Activated naive CD8-positive, alpha-beta T cell treated with anti-CD3 and anti-CD28 coated beads for 36 hours (primary cell): ENCODE measurements at places on chromosomes 2 and 18.

GRCh38 chr18:56112013-56112749 is 524.2 kb upstream of the TCF4 start:
- H3K36me3 ChIP-seq: no peaks in the 10 kb centered on the region
- peaks cover 6% of the 10 kb centered on the region for H3K4me1 ChIP-seq
- peak overlapping the region; percentile 71 for H3K27ac ChIP-seq
- peak; percentile 11 for DNase-seq

- peak; percentile 32 for DNase-seq
- peak overlapping the region; percentile 57 for H3K27ac ChIP-seq
- no peak overlapping the region for H3K4me3 ChIP-seq
- H3K36me3 ChIP-seq: peaks cover 38% of the 10 kb centered on the region
- H3K27me3 ChIP-seq: no peaks in the 10 kb centered on the region
Observed at GRCh38 chr2:216142540-216142939, 33.4 kb downstream of the XRCC5 start.

GRCh38 chr2:31688282-31688681 is 107.5 kb upstream of the SRD5A2 start:
- H3K27me3 ChIP-seq: peaks cover 8% of the 10 kb centered on the region
- no peak overlapping the region for H3K4me3 ChIP-seq
- peaks cover 4% of the 10 kb centered on the region for H3K36me3 ChIP-seq
- DNase-seq: no peak

DNA sequence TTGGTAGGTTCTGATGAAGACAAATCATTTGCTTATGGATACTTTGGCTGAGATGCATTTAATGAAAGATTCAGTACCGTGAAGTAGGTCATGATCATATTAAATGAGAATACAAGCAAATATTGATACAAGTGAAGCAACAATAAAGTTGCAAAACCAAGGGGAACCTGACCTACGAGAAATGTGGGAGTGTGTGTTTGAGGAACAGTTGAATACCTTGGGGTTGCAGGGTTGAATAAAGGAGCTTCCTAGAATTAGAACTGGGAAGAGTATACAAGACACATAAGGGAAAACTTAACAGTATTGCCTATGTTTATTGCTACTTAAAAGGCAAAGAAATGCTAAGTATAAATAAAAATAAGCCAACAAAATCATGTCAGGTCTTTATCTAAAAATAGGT is 702.9 kb downstream of the ERBB4 start:
- no peaks in the 10 kb centered on the region for H3K4me1 ChIP-seq
- no peaks in the 10 kb centered on the region for H3K36me3 ChIP-seq
- DNase-seq: no peak
- no peak overlapping the region for H3K4me3 ChIP-seq
- no peak overlapping the region for H3K27ac ChIP-seq

GRCh38 chr2:30959653-30960052 is 152.4 kb upstream of the CAPN13 start:
- DNase-seq: no peak
- no peak overlapping the region for H3K4me3 ChIP-seq
- H3K4me1 ChIP-seq: peaks cover 2% of the 10 kb centered on the region
- H3K27me3 ChIP-seq: no peaks in the 10 kb centered on the region

- peaks cover 15% of the 10 kb centered on the region for H3K36me3 ChIP-seq
- H3K4me1 ChIP-seq: peaks cover 29% of the 10 kb centered on the region
- no peak for DNase-seq
- no peak overlapping the region for H3K4me3 ChIP-seq
Observed at GRCh38 chr2:230680463-230681170, 32.0 kb upstream of the CAB39 start.

DNA sequence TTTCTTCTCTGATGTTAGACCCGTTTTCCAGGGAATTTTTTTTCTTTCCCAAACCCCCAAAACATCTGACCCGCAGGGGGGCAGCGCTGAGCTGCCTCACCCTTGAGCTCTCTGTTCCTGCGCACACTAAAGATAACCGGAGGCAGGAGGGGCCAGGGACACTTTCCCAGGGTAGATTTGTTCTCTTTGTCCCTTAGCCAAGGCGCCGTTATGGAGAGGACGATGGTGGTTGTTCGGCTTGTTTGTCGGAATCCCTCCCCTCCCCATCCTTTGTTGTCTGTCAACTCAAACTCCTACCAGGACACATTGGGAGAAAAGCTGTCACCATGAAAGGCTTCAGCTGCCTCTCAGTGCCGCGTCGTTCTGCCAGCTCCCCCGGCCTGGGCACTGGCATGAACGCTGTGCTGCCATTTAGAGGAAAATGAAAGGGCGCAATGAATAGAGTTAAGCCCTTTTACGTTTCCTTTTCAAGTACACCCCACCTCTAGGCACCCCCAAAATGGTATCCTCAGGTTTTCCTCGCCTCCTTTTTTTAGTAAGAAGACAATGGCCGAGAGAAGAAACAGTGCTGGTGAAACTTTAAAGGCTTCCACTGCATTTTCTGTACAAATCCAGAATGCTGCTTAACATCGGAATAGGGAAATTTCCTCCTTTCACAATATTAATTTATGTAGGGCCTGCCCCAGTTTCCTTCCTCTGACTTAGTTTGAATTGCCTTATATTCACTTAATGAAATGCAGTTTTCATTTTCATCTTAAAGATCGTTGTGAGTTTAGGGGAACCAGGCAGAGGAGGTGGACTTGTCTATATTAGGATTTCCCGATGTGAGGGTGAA is 62.1 kb downstream of the RND3 start:
- no peak overlapping the region for H3K4me3 ChIP-seq
- no peak for DNase-seq
- no peaks in the 10 kb centered on the region for H3K36me3 ChIP-seq
- H3K27me3 ChIP-seq: peaks cover 18% of the 10 kb centered on the region

- DNase-seq: no peak
- no peak overlapping the region for H3K27ac ChIP-seq
- H3K36me3 ChIP-seq: peaks cover 6% of the 10 kb centered on the region
- no peaks in the 10 kb centered on the region for H3K4me1 ChIP-seq
- H3K27me3 ChIP-seq: no peaks in the 10 kb centered on the region
Observed at GRCh38 chr2:121677855-121678254, 28.6 kb upstream of the CLASP1 start.

DNA sequence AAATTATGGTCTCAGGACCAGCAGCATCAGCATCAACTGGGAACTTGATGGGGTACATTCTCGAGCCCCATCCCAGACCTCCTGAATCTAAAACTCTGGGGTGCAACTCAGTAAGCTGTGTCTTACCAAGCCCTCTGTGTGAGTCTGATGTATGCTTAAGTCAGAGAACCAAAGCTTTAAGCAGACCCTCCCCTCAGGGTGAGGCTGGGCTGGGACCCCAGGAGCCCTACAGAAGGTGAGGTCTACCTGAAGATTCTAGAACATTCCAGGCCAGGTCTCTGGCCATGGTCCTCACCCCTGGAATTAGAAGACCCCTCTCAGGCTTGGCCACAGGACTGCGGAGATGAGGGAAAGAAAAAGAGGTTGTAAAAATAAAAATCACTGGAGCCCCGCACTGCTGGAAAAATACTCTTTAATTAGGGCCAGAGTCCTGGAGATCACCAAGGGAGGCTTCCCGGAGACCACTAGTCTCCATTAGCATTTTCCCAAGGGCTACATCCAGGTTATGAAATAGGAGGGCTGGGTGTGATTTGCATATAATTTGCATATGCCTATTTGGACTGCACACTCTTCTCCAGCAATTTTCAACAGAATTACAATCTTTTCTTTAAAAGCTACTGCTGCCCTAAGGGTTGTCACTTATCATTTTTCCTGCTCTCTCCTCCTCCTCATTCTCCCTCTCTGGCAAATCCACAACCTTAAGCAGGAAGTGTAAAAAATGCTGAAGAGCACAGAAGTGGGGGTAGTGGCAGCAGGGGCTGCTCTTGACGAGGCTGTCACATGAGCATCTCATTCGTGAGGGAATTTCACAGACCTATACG is 100.2 kb downstream of the ZBTB7C start:
- DNase-seq: no peak
- no peak overlapping the region for H3K4me3 ChIP-seq
- no peak overlapping the region for H3K27ac ChIP-seq
- H3K36me3 ChIP-seq: no peaks in the 10 kb centered on the region

DNA sequence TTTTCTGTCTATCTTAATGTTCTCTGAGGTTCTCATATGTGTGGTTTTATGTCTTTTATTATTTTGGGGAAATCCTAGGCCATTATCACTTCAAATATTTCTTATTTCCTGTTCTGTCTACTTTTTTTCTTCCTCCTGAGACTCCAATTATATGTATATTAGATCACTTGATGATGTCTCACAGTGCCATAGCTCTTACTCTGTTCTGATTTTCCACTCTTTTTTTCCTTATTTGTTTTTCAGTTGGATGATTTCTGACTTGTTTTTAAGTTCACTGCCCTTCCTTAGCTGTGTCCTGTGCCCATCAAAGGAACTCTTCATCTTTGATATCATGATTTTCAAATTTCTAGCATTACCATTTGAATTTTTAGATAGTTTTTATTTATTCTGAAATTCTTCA is 24.1 kb downstream of the FAM228B start:
- peaks cover 12% of the 10 kb centered on the region for H3K36me3 ChIP-seq
- H3K27me3 ChIP-seq: no peaks in the 10 kb centered on the region
- no peak for DNase-seq
- H3K4me1 ChIP-seq: no peaks in the 10 kb centered on the region
- no peak overlapping the region for H3K4me3 ChIP-seq

- no peaks in the 10 kb centered on the region for H3K36me3 ChIP-seq
- H3K27me3 ChIP-seq: no peaks in the 10 kb centered on the region
Observed at GRCh38 chr2:101087638-101088037, 63.5 kb downstream of the TBC1D8 start.

GRCh38 chr2:62369541-62370202 is 136.3 kb downstream of the TMEM17 start:
- H3K4me1 ChIP-seq: peaks cover 5% of the 10 kb centered on the region
- peaks cover 4% of the 10 kb centered on the region for H3K36me3 ChIP-seq
- no peaks in the 10 kb centered on the region for H3K27me3 ChIP-seq

DNA sequence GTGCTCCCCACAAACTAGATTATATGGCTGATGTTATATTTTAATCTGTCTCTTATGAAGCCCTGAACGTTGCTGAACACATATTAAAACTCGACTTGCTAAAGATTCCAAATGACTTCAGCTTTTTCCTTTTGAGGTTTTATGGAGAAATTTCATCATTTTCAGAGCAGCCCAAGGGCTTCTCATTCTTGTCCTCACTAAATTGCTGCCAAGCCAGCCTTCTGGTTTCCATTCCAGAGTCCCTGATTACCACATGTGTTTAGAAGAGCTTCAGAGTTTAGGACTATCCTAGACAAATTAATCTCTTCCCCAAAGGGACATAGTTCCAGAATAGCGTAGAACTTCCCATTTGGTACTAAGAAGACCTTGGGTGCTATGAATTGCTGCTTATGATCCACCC is 77.8 kb upstream of the CCDC195 start:
- no peak overlapping the region for H3K4me3 ChIP-seq
- H3K36me3 ChIP-seq: peaks cover 24% of the 10 kb centered on the region
- DNase-seq: no peak
- H3K27ac ChIP-seq: peak overlapping the region; percentile 64

- H3K27me3 ChIP-seq: peaks cover 14% of the 10 kb centered on the region
- H3K27ac ChIP-seq: no peak overlapping the region
- no peak overlapping the region for H3K4me3 ChIP-seq
- no peak for DNase-seq
- no peaks in the 10 kb centered on the region for H3K36me3 ChIP-seq
- H3K4me1 ChIP-seq: no peaks in the 10 kb centered on the region
Observed at GRCh38 chr2:65686928-65687521, 254.6 kb upstream of the SPRED2 start.

DNA sequence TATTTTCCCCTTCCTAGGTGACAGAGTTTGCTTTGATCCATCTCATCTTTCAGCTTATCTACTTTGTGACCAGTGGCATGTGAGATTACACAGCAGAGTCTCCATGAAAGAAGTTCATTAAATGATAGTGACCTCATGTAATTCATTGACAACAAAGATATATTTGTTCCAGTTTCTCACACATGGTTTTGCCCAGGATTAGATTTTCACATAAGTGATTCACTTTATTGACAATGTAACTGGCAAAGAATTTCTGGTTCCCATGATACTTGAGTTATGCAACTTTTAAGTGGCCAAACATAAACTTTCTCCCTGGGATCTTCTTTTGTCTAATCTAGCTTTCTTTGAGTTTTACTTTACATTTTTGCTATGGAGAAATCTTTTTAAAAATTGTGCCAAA is 50.0 kb downstream of the MC4R start:
- no peak overlapping the region for H3K27ac ChIP-seq
- no peaks in the 10 kb centered on the region for H3K27me3 ChIP-seq
- no peaks in the 10 kb centered on the region for H3K36me3 ChIP-seq
- no peaks in the 10 kb centered on the region for H3K4me1 ChIP-seq
- no peak overlapping the region for H3K4me3 ChIP-seq

GRCh38 chr2:241514553-241514952 is 6.2 kb upstream of the STK25 start:
- peaks cover 23% of the 10 kb centered on the region for H3K4me1 ChIP-seq
- peaks cover 4% of the 10 kb centered on the region for H3K36me3 ChIP-seq
- DNase-seq: no peak
- H3K4me3 ChIP-seq: no peak overlapping the region
- H3K27me3 ChIP-seq: peaks cover 2% of the 10 kb centered on the region
- peak overlapping the region; percentile 44 for H3K27ac ChIP-seq

- H3K4me3 ChIP-seq: no peak overlapping the region
- no peaks in the 10 kb centered on the region for H3K36me3 ChIP-seq
- peaks cover 4% of the 10 kb centered on the region for H3K27me3 ChIP-seq
- H3K27ac ChIP-seq: no peak overlapping the region
- DNase-seq: no peak
Observed at GRCh38 chr18:61995618-61996017, 102.8 kb upstream of the RNF152 start.

- H3K4me3 ChIP-seq: no peak overlapping the region
- no peak overlapping the region for H3K27ac ChIP-seq
- DNase-seq: no peak
Observed at GRCh38 chr2:1707771-1708418, 36.4 kb downstream of the PXDN start.

GRCh38 chr2:239184968-239185903 is 215.6 kb downstream of the HDAC4 start:
- peaks cover 16% of the 10 kb centered on the region for H3K36me3 ChIP-seq

GRCh38 chr18:56489893-56490292 is 148.5 kb downstream of the TXNL1 start:
- H3K4me1 ChIP-seq: no peaks in the 10 kb centered on the region
- no peaks in the 10 kb centered on the region for H3K36me3 ChIP-seq
- no peak overlapping the region for H3K27ac ChIP-seq
- H3K4me3 ChIP-seq: no peak overlapping the region

- H3K27me3 ChIP-seq: peaks cover 8% of the 10 kb centered on the region
- no peak for DNase-seq
- H3K27ac ChIP-seq: no peak overlapping the region
Observed at GRCh38 chr2:75600461-75601011, 39.8 kb upstream of the EVA1A start.

DNA sequence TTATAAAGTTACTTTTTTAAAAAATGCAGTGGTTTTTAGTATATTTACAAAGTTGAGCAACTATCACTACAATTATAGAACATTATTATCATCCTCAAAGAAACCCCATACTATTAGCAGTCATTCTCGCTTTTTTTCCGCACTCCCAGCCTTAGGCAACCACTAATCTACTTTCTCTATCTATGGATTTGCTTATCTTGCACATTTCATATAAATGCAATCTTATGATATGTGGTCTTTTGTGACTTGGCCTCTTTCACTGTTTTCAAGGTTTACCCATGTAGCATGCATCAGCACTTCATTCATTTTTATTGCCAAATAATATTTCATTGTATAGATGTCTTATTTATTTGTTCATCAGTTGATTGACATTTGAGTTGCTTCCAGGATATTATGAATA is 273.4 kb downstream of the AGPS start:
- peaks cover 13% of the 10 kb centered on the region for H3K4me1 ChIP-seq
- peak overlapping the region; percentile 36 for H3K27ac ChIP-seq
- no peak for DNase-seq
- H3K27me3 ChIP-seq: peaks cover 3% of the 10 kb centered on the region
- no peak overlapping the region for H3K4me3 ChIP-seq
